IgD-negative memory B cell (primary cell): ENCODE measurements at places on chromosomes 12 and 14. TPM values are rescaled to one million over a fixed set of nuclear protein-coding genes. Genes with fewer than 3 reads are reported as not detected.

Gene JAG2
- polyA plus RNA-seq: not detected

Gene CS
- polyA plus RNA-seq: 79.3 TPM

Gene KRT82
- not detected for polyA plus RNA-seq

Gene NTN4
- polyA plus RNA-seq: not detected

Gene MYH6
- not detected for polyA plus RNA-seq

Gene RBM19
- polyA plus RNA-seq: 16.5 TPM

Gene TAS2R10
- not detected for polyA plus RNA-seq
